ENCODE measurements at places on chromosomes 2 and 18.

DNA sequence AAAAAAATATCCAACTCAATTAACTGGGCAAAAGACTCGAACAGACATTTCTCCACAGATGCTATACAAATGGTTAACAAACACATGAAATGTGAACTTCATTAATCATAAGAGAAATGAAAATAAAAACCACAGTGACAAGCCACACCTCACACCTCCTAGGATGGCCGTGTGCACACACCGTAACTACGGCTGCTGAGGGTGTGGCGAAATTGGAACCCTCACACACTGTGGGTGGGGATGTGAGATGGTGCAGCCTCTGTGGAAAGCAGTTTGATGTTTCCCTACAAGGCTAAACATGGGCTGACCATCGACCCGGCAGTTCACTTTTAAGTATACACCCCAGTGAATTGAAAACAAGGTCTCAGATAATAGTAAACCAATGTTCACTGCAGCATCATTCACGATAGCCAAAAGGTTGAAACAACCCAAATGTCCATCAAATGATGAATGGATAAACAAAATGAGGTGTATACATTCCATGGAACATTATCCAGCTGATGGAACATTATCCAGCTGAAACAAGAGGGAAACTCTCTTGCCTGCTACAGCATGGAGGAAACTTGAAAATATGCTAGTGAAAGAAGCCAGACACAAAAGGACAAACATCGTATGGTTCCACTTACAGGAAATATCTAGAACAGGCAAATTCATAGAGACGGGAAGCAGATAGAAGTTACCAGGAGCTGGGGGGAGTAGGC is 32.2 kb downstream of the ZAP70 start:
- no peak for DNase-seq

GRCh38 chr2:137940154-137940553 is 24.1 kb upstream of the HNMT start:
- DNase-seq, result no peak

DNA sequence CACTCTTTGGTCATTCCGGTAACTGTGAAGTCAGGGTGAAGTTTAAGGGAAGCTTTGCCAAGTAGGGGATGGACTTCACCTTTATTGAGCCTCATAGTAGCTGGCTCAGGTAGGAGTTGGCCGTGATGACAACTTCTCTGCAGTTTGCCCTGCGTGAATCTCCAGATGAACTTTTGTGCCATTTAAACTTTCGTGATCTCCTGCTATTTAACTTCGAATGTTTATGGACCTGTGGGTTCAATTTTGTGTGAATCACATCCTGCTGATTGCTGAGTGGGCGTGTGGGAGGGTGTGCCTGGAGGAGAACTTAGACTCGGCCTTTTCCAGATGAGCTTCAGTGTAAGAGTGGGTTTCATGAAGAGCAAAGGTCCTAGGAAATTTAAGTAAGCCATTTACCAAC is 4.2 kb downstream of the UGT1A1 start:
- DNase-seq, result no peak

GRCh38 chr2:46167924-46168323 is 129.3 kb upstream of the EPAS1 start:
- no peak for DNase-seq

- DNase-seq, result no peak
These were observed 174.0 kb upstream of the PIEZO2 start for GRCh38 chr18:11323359-11323819.

GRCh38 chr2:149164296-149164695 is 125.8 kb downstream of the LYPD6B start:
- DNase-seq, result no peak

DNA sequence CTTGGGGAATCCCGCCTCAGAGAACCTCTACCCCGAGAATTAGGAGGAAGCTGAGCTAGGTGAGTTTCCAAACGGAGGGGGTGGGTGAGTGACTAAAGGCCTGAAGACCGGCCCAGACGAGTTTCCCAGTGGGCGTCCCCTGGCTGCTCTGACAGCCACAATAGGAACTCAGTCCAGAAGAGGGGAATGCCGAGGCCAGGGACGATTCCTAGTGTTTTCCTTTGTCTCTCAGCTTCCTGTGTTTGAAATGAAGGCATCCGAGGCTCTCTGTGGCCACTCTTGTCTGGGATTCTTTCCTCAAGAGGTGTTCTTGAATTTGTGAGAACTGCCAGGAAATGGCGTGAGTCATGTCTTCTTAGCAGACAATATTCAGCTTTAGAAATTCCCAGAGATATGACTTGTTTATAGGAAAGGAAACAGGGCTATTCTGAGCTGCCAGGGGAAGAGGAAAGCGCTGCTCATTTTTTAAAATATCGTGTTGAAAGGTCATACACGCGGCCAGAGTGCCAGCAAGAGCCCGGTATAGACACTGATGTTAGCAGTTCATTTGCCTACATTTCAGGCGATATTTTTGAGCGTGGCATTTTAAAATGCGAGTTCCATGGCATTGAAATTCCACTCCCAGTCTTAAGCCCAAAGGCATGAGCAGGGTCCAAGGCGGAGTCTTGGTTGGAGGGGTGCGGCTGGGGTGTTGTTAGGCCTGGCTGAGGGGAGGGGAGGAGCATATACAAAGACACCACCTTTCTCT is 169.1 kb upstream of the KLF7 start:
- DNase-seq, result no peak

GRCh38 chr18:45519411-45520280 is 95.6 kb upstream of the SLC14A2 start:
- DNase-seq, result no peak

DNA sequence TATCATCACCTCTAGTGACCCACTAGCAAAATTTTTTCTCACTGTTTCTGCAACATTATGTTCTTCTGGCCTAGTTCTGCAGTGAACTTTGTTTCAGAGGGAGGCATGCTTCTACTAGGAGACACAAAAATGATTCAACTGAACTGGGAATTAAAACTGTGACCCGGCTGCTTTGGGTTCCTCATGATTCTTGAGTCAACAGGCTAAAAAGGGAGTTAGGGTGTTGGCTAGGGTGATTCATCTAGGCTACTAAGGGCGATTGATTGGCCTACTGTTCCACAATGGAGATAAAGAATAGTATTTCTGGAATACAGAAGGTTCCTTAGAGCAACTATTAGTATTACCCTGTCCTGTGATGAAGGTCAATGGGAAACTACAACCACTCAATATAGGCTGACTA is 179.5 kb downstream of the PPP1R1C start:
- DNase-seq, result no peak

GRCh38 chr2:135151615-135152014 is 99.5 kb downstream of the RAB3GAP1 start:
- no peak for DNase-seq
